Endothelial cell (in vitro differentiated cells): ENCODE measurements at places on chromosomes 13 and 19.

- H3K36me3 ChIP-seq: peaks cover 8% of the 10 kb centered on the region
- no peak overlapping the region for H3K4me3 ChIP-seq
- peak overlapping the region; percentile 52 for H3K27ac ChIP-seq
- H3K4me1 ChIP-seq: no peaks in the 10 kb centered on the region
- DNase-seq: no peak
Measured at GRCh38 chr19:7934766-7935165, 8.7 kb downstream of the TIMM44 start.

- DNase-seq: no peak
- H3K27ac ChIP-seq: no peak overlapping the region
- H3K27me3 ChIP-seq: no peaks in the 10 kb centered on the region
- no peaks in the 10 kb centered on the region for H3K36me3 ChIP-seq
Measured at GRCh38 chr13:73025217-73026012, 33.4 kb upstream of the KLF5 start.

DNA sequence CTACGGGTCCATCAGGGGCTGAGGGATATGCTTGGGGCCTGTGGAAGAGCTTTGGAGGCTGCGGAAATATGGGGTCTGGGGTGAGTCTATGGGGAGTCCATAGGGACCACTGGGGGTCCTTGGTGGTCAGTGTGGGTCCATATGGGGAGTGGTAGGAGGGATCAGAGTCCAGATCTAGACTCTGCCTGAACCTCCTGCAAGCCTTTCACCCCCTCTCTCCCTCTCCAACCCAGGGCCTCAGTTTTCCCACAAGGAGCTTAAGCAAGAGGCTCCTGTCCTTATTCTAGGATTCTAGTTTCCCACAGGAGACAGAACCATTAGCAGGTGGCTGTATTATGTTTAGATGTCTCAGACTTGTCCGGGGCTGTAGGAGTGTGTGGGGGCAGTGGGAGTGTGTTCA, 161.9 kb upstream of the TSHZ3 start:
- no peaks in the 10 kb centered on the region for H3K36me3 ChIP-seq
- no peak overlapping the region for H3K4me3 ChIP-seq

DNA sequence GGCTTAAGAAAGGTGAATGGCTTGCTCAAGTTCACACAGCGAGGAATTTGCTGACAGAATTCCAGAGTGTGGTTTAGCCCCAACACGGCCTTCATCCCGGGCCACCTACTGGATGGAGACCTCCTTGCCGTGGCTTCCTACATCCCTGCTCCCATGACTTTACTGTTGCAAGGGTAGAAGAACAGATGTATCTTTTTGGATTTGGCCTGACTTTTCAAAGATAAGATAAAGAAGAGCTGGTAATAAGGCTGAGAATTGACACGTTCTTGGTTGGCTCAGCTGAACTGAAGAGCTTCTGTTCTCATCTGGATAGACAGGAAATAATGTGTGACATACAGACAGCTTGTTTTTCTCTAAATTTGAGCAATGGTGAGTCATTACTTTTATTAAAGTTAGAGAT, 113.1 kb downstream of the KLF5 start:
- peaks cover 1% of the 10 kb centered on the region for H3K27me3 ChIP-seq
- DNase-seq: no peak
- no peak overlapping the region for H3K4me3 ChIP-seq
- no peak overlapping the region for H3K27ac ChIP-seq

DNA sequence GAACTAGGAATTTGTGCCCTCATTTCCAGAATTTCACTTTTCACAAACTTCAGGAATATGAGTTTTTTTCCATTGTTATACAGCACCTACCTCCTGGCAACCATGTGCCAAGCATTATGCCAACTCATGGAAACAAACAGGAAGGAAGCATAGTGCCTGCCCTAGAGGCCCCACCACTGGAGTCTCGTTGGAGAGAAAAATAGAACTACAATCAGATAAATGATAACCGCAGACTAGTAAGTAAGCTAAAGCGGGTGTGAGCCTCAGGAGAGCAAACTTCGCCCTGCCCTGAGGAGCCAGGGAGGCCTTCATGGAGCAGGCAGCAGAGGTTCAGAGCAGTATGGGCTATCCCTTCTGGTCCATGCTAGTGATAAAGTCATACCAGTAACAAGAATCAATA, 75.9 kb downstream of the FRY start:
- H3K27ac ChIP-seq: no peak overlapping the region
- no peaks in the 10 kb centered on the region for H3K36me3 ChIP-seq
- H3K4me1 ChIP-seq: peaks cover 3% of the 10 kb centered on the region
- no peak overlapping the region for H3K4me3 ChIP-seq

DNA sequence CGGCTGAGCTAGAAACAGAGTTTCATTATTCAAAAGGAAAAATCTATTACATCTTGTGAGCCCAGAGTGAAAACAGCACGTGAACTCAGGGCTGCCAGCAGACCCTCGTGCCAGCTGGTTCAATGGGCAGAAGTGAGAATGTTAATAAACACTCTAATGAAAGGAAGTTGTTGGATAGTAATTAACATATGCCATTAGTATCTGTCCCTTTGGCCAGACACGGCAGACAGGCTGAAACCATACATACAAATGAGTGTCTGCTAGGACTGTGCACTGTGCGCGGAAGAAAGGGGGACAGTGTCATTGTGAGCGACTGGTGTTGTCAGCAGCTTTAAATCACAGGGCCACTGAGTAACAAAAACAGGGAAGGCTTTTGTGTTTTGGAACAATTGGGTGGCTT, 121.9 kb upstream of the TSC22D1 start:
- peaks cover 8% of the 10 kb centered on the region for H3K4me1 ChIP-seq
- H3K4me3 ChIP-seq: no peak overlapping the region
- DNase-seq: no peak
- H3K36me3 ChIP-seq: no peaks in the 10 kb centered on the region
- H3K27ac ChIP-seq: no peak overlapping the region
- no peaks in the 10 kb centered on the region for H3K27me3 ChIP-seq

DNA sequence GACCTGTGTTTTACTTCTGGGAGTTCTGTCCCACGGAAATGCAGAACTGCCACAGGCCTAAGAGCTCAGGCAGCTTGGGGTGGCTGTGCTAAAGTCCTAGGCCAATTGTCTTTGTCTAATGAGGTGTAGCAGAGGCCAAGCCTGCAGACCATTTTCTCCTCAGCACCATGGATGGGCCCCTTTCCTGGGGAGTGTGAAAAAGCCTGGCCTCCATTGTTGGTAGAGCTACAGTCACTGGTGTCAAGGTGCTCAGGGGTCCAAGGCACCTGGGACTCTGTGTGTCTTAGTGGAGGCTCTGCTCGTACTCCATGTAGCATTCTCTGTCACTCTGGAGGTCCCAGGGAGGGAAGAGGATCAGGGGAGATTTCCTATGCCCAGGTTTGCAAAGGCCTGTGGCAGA, 329.6 kb downstream of the SLITRK5 start:
- no peak for DNase-seq
- H3K27me3 ChIP-seq: peaks cover 1% of the 10 kb centered on the region
- H3K4me1 ChIP-seq: no peaks in the 10 kb centered on the region
- no peak overlapping the region for H3K27ac ChIP-seq
- H3K36me3 ChIP-seq: peaks cover 4% of the 10 kb centered on the region
